ENCODE measurements at places on chromosomes 2 and 18.

- DNase-seq, result no peak
Measured at GRCh38 chr2:196356332-196356731, 185.0 kb upstream of the STK17B start.

DNA sequence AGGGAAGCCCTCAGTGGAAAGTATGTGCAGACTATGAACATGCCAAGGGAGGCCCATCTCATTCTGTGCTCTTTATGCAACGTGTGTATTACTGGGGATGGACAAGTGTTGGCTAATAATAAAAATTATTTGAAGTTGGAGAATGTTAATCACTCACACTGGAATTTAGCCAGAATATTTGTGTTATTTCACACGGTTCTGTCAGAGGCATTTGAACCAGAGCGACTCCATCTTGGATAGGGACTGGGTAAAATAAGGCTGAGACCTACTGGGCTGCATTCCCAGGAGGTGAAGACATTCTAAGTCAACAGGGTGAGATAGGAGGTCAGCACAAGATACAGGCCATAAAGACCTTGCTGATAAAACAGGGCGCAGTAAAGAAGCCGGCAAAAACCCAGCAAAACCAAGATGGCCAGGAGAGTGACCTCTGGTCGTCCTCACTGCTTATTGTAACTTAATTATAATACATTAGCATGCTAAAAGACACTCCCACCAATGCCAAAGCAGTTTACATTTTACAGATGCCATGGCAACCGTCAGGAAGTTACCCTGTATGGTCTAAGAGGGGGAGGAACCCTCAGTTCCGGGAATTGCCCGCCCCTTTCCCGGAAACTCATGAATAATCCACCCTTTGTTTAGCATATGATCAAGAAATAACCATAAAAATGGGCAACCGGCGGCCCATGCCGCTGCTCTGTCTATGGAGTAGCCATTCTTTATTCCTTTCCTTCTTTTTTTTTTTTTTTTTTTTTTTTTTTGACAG, 2.6 kb upstream of the FZD5 start:
- no peak for DNase-seq

- DNase-seq, result no peak
Measured at GRCh38 chr2:44836174-44836573, 105.3 kb upstream of the SIX3 start.

- DNase-seq, result no peak
Measured at GRCh38 chr2:216070195-216070594, 11.4 kb downstream of the PECR start.

DNA sequence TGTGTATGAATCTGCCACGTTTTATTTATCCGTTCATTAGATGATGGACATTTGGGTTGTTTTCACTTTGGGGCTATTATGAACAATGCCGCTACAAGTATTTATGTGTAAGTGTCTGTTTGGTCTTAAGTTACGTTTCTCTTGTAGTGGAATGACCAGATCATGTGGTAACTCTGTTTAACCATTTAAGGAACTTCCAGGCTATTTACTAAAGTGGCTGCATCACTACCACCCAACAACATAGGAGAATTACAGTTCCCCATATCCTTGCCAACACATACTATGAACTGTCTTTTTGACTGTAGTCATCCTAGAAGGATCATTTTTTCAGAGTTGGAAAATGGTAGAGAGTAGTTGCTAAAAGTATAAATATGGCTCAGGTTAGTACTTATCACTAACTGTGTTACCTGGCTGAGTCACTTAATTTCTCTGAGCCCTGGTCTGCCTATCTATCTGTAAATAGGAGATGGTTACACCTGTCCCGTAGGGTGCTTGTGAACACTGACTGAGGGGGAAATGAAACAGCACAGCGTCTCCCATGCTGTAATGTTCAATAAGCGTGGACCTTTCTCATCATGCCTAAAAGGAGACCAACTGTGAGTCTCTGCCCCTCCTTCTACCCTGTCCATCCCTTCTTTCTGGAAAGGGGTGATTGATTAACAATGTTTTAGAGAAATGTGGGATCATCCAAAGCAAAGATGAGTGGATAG, 103.1 kb downstream of the SH3RF3 start:
- no peak for DNase-seq

DNA sequence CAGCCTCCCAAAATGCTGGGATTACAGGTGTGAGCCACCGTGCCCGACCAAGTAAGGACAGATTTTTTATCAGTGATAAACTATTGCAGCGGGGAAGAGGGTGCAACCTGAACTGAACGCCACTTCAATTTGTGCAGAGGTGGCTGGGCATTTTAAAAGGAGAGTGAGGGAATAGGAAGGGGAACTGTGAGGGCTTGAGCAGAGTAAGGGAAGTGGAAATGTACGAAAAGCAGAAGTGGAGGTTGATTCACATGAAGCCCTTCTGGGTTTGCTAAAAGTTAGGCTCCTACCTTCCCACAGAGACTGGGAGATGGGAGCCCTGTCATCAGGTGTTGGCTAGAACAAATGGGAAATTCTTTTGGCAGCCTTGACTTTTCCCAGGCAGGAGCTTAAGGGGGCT, 6.1 kb downstream of the STK11IP start:
- DNase-seq, result no peak

DNA sequence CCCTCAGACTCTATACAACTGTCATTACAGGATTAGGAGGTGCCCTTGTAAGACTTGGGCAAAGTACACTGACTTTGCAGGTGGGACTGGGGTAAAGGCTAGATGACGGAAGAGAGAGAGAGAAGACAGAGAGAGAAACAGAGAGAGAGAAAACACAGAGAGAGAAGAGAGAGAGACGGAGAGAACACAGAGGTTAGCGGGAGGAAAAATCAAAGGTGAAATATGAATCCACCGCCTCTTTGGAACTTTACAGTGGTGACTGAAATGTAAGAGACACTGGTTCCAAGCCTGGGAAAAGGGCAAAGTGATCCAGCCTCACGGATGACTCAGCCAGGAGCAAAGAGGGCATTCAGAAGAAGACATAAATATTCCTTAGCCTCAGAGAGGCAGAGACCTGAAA, 25.1 kb upstream of the CAB39 start:
- DNase-seq, result no peak

- no peak for DNase-seq
Measured at GRCh38 chr2:120914839-120915521, 179.3 kb downstream of the GLI2 start.

GRCh38 chr2:163665051-163665450, 70.8 kb downstream of the FIGN start:
- no peak for DNase-seq

- DNase-seq, result no peak
Measured at GRCh38 chr2:241140445-241140840, 8.8 kb downstream of the PASK start.

- DNase-seq, result no peak
Measured at GRCh38 chr18:76464281-76465259, 30.5 kb downstream of the ZNF516 start.

DNA sequence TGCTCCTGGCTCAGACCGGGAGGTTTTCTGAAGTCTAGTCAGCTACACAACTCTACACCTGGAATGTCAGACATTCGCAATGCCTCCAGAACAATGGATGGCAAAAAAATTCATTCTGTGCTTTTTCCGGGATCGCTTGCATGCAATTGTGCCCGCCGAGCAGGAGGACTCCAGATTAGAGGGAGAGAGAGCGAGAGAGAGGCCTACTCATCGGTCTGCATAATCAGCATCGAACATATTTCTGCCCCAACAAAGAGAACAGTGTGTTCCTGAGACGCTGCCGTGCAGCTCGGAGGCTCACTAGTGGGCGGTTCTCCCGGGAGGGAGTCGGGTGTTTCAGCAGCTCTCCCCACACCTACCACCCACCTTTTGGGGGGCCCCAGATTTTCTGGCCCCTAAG, 117.1 kb downstream of the KLHL29 start:
- no peak for DNase-seq

DNA sequence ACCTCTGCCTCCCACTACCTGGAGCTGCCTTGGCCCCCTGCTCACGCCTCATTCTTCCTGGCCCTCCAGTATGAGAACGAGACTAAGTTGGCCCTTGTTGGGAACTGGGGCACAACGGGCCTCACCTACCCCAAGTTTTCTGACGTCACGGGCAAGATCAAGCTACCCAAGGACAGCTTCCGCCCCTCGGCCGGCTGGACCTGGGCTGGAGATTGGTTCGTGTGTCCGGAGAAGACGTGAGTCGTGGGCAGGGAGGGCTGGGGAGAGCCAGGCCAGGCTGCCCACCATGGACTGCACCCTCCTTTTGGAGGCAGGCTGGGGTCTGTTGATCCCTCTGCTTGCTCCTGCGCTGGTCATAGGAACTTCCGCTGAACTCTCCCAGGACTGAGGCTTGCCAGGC, 114.7 kb downstream of the DYSF start:
- no peak for DNase-seq

DNA sequence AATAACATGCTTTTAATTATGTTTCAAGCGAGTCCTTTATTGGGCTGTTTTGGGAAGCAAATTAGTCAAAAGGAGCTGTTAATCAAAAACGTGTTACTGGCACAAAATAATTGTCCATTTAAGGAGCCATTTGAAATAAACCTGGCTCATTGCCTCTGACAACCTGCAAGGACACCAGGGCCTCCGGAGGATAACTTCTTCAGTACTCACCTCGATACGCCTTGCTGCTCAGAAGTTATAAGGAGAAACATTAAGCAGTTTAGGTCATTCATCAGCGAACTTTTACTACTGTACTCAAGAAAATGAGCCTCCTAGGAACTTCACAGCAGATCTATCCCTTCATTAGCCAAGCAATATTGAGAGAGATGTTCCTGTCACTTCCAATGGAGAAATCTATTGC, 1579.2 kb upstream of the ACVR2A start:
- DNase-seq, result no peak

DNA sequence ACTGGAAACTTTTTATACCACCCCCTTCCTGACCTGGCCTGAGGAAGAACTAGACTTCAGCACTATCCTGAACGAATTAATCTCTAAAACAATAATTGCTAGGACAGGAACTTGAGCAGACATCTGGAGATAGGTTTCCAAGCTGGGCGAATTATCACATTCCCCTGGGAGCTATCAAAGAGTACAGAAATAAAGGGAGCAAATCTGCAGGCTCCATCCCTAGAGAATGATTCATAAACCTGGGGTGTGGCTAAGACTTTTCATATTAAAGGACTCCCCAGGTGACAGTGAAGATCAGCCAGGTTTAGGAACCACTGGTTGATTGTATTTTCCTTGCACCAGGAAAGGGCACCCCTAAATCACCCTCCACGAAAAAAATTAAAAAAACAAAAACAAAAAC, 105.6 kb upstream of the NOL4 start:
- DNase-seq, result no peak

DNA sequence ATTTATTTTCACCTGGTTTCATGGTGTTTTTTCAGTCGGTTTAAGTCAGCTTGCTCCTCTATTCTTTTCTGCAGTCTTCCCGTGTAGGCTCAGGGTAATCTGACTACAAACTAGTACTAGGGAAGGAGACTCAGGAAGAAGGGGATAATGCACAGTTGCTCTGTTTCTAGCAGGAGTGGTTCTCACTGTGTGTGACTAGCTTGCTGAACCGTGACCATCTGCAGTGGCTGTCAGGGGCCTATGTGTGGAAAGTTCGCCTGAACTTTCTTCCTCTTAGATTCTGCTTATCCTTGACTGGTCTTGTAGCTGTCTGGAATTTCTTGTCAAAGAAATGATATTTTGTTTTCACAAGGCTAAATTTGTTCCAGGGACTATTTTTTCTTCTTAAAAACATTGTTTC, 46.3 kb upstream of the AQP4 start:
- DNase-seq, result no peak

DNA sequence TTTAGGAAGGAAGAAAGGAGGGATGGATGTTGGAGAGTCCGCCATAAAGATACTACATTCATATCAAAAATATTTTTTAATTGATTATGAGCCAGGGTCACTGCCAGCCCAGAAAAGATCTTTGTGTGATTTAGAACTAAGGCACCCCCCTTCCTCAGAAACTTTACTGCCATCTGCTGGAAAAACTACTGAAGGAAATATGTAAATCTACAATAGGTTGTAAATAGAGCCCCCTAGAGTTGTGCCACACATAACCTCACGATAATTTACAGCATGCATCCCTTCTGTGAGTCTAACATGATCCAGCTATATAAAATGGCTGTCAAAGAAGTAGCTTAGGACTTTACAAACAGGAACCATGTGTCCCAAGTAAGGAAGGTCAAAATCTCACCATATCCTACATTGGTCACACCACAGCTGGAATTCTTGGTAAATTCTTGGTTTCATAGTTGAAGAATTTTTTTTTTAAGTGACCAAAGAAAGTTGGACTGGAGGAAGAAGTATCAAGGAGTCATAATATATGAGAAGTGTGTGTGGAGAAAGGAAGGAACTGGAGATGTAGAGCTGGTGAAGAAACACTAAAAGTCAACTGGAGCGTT, 152.5 kb downstream of the CYP26B1 start:
- no peak for DNase-seq

GRCh38 chr2:53856272-53856671, 3.5 kb downstream of the GPR75 start:
- DNase-seq, result no peak

DNA sequence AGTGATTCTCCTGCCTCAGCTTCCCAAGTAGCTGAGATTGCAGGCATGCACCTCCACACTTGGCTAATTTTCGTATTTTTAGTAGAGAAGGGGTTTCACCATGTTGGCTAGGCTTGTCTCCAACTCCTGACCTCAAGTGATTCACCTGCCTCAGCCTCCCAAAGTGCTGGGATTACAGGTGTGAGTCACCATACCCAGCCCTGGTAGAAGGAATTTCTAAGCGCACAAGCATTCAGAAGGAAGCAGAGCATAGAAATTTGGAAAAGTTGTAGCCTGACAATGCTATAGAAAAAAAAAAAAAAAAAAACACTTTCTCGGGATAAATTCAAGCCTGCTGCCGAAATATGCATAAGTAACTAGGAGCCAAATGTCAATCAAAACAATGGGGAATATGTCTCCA, 249.4 kb downstream of the GRB14 start:
- no peak for DNase-seq

DNA sequence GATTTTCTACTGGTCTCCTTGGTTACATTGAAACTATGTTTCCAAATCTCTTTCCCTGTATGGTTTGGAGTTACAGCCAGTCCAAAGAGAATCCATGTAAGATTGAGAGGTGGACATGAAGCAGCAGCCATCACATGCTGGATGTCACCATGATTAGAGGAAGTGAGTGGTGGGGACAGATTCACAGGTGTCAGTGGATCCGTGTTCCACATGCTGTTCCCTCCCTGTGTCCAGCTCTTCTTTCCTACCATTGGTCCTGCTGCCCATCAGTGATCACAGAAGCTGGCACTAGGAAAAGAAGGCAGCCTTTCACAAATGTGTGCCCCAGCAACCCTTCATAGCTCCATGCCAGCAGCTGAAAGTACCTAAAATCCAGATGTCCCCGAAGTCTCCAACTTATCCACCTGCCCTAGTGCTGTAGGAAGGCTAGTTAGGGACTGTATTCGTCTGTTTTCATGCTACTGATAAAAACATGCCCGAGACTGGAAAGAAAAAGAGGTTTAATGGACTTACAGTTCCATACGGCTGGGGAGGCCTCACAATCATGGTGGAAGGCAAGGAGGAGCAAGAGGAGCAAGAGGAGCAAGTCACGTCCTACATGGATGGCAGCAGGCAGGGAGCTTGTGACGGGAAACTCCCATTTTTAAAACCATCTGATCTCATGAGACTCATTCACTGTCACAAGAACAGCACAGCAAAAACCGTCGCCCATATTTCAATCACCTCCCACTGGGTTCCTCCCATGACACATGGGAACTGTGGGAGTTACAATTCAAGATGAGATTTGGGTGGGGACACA, 207.5 kb downstream of the INSIG2 start:
- DNase-seq, result no peak

GRCh38 chr2:128513961-128514283, 195.3 kb upstream of the HS6ST1 start:
- DNase-seq, result no peak

- DNase-seq, result no peak
Measured at GRCh38 chr2:224523626-224524577, 61.3 kb downstream of the CUL3 start.
